GM23338 (cell line): ENCODE measurements at places on chromosomes 3 and 15. TPM values are rescaled to one million over a fixed set of nuclear protein-coding genes. Genes with fewer than 3 reads are reported as not detected.

DNA sequence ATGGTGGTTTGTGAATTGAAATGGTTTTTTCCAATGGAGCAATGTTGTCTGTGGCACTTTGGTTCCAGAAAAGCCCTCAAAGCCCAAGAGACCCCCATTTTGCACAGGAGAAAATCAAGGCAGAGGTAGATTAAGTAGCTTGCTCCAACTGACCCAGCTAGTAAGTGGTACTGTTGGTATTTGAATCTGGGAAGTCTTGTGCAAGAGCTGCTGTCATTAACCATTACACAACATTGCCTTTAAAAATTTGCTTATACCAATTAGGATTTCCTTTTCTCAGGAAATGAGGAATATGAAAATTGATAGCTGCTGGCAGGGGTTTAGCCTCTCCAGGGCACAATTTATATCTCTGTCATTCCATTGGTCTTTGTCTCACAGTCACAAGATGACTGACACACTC is 102.4 kb upstream of the UBE3A start:
- no peaks in the 10 kb centered on the region for H3K36me3 ChIP-seq
- H3K27me3 ChIP-seq = no peaks in the 10 kb centered on the region
- H3K27ac ChIP-seq = no peak overlapping the region
- peaks cover 30% of the 10 kb centered on the region for H3K4me1 ChIP-seq

- H3K4me1 ChIP-seq = no peaks in the 10 kb centered on the region
- H3K36me3 ChIP-seq = no peaks in the 10 kb centered on the region
- no peak for DNase-seq
- no peak overlapping the region for H3K4me3 ChIP-seq
Observed at GRCh38 chr3:184126006-184126405, 9.2 kb upstream of the EIF2B5 start.

DNA sequence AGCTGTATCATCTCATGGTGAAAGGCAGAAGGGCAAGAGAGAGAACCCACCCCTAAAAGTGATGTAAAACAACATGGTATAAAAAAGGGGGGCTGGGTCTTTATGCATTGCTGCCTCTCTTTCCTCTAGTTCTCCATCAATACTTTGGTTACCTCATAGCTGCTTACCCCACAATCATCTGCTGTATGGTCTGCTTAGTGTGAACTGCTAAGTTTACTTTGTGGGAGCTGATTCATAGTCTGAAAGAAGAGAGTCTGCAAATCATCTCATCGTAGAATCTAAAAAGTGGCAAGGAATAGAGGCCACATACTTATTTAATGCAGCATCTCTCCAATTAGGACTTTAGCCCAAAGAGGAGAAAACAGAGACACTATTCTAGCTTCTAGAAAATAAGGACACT is 546.8 kb downstream of the GBE1 start:
- H3K36me3 ChIP-seq = no peaks in the 10 kb centered on the region
- no peaks in the 10 kb centered on the region for H3K4me1 ChIP-seq
- no peak for DNase-seq
- no peak overlapping the region for H3K27ac ChIP-seq
- no peaks in the 10 kb centered on the region for H3K27me3 ChIP-seq

DNA sequence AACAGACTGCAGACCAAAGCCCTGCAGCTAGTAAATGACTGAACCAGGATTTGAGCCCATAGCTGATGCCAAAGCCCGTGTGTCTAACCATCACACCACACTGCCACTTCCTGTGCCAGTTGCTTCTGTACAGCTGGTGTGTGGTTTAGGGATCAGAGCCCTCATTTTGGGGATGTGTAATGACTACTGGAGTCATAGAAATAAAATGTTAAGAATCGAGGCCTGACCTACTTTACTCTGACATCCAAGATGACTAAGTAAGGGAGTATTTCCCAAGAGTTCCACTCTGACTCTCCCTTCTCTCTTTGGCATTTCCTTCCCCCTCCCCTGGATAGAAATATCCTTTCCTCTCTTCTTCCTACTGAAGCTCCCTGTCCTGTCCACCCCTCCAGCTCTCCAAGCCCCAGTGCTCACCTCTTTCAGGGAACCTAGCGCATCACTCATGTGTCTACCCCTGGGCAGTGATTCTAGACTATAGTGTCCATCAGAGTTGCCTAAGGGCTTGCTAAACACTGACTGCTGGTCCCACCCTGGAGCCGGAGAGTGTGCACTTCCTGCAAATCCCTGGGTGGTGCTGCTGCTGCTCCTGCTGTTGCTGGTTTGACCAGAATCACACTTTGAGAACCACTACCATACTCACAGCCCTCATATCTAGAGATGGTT is 53.8 kb downstream of the MGLL start:
- no peak overlapping the region for H3K4me3 ChIP-seq
- H3K27me3 ChIP-seq = no peaks in the 10 kb centered on the region
- no peak overlapping the region for H3K27ac ChIP-seq
- DNase-seq = no peak
- no peaks in the 10 kb centered on the region for H3K4me1 ChIP-seq

- no peaks in the 10 kb centered on the region for H3K4me1 ChIP-seq
- no peaks in the 10 kb centered on the region for H3K36me3 ChIP-seq
- H3K4me3 ChIP-seq = no peak overlapping the region
- DNase-seq = no peak
Observed at GRCh38 chr3:25103391-25103790, 324.7 kb upstream of the RARB start.

The XCR1 gene
- polyA plus RNA-seq = not detected in 2 replicates

DNA sequence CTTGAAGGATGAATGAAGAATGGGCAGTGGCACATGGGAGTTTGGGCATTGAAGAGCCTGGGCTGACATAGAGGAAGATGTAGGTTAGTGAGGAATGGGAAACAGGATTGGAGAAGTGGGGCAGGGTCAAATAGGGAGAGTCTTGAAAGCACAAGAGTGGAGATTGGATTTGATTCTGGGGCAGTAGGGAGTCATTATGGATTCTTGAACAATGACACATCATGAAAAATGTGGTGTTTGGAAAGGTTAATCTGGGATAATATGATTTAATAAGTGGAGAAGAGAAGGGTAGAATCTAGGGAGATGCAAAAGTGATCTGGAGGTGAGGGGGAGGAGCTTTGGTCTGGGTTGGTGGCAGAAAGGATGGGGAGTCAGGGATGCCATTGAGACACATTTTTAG is 45.4 kb upstream of the ROPN1 start:
- H3K27ac ChIP-seq = no peak overlapping the region
- no peak for DNase-seq
- peaks cover 5% of the 10 kb centered on the region for H3K4me1 ChIP-seq
- no peaks in the 10 kb centered on the region for H3K36me3 ChIP-seq

The PDZRN3 gene
- polyA plus RNA-seq = 7.0 and 7.5 TPM in 2 replicates

DNA sequence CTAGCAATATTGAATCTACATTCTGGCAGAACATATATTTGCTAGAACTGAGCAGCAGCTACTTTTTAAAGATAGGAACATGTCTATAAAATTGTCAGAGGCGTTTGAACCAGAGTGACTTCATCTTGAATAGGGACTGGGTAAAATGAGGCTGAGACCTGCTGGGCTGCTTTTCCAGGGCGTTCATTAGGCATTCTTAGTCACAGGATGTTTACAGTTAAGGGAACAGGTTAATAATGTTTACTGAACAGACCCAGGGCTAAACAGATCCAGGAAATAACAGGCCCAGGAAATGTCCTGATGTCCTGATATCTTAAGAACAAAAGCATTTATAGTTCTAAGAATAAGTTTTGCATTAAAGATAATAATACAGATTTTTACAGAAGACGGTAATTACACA is 34.5 kb upstream of the B3GALNT1 start:
- 0 out of 2 replicates have a peak, but pooled peaks cover 9% of the 10 kb centered on the region for H3K4me1 ChIP-seq
- DNase-seq = no peak
- no peak overlapping the region for H3K27ac ChIP-seq
- no peaks in the 10 kb centered on the region for H3K36me3 ChIP-seq
- no peaks in the 10 kb centered on the region for H3K27me3 ChIP-seq
- no peak overlapping the region for H3K4me3 ChIP-seq

DNA sequence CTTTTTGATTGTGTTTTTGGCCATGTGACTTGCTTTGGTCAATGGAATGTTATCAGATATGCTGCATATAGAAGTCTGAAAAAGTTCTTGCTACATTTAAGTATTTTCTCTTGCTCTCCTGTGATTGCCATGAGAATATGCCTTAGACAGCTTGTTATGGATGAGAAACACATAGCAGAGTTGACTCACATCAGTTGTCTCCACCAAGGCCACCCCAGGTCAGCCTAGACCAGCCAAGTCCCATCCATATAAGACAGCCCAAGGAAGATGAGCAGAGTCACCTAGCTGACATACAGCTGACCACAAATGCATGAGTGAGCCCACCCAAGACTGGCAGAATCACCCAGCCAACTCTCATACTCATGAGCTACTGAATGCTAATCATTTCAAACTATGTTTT is 153.0 kb downstream of the THRB start:
- DNase-seq = no peak
- H3K4me1 ChIP-seq = no peaks in the 10 kb centered on the region
- no peaks in the 10 kb centered on the region for H3K36me3 ChIP-seq
- H3K27me3 ChIP-seq = no peaks in the 10 kb centered on the region
- no peak overlapping the region for H3K4me3 ChIP-seq

DNA sequence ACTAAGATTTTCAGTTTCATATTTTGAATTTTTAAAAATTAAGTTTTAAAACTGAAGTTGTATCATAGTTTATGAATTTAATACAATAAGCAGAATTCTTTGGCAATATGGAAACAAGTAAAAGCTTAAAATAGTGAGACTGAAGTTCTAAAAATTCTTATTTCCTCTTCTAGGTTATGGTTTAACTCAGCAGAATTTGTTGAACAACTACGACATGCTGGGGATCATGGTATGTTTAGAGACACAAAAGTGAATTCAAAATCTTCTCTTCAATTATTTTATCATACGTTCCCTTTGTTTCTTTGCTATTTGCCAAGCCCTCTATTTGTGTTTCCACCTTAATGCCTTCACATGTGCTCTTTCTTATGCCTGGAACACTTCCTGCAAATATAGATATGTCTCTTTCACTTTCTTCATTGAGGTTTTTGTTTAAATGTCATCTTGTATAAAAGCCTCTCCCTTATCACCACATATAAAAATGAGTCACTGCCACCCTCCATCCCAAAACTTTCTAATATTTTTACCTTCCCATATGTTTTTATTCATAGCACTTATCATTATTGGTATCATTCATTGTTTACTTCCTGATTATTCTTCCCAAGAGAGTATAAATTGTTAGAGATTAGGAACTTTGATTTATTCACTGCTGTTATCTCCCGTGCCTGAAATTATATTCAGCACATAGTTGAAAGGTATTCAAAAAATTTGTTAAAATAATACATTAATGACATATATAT is 6.4 kb downstream of the SUCNR1 start:
- H3K27me3 ChIP-seq = no peaks in the 10 kb centered on the region
- DNase-seq = no peak
- H3K4me3 ChIP-seq = no peak overlapping the region
- H3K27ac ChIP-seq = no peak overlapping the region
- H3K4me1 ChIP-seq = no peaks in the 10 kb centered on the region
